ENCODE measurements at places on chromosomes 5 and 9. TPM values are rescaled to one million over a fixed set of nuclear protein-coding genes. Genes with fewer than 3 reads are reported as not detected.

GRCh38 chr9:16230731-16231130 is 639.7 kb downstream of the BNC2 start:
- H3K27me3 ChIP-seq, result 0 out of 3 replicates have a peak, but pooled peaks cover 5% of the 10 kb centered on the region
- no peaks in the 10 kb centered on the region for H3K4me1 ChIP-seq
- H3K36me3 ChIP-seq, result no peaks in the 10 kb centered on the region

GRCh38 chr5:109739741-109740728 is 50.3 kb downstream of the MAN2A1 start:
- H3K4me1 ChIP-seq, result peaks cover 12% of the 10 kb centered on the region
- no peak overlapping the region for H3K4me3 ChIP-seq
- H3K27ac ChIP-seq, result no peak overlapping the region
- DNase-seq, result no peak

- no peaks in the 10 kb centered on the region for H3K4me1 ChIP-seq
- H3K27me3 ChIP-seq, result no peaks in the 10 kb centered on the region
- H3K27ac ChIP-seq, result no peak overlapping the region
- DNase-seq, result no peak
- no peaks in the 10 kb centered on the region for H3K36me3 ChIP-seq
Observed at GRCh38 chr5:53123702-53124101, 14.1 kb upstream of the MOCS2 start.

GRCh38 chr5:96036301-96036700 is 74.7 kb upstream of the ELL2 start:
- no peaks in the 10 kb centered on the region for H3K36me3 ChIP-seq
- no peaks in the 10 kb centered on the region for H3K27me3 ChIP-seq
- peaks cover 19% of the 10 kb centered on the region for H3K4me1 ChIP-seq
- H3K27ac ChIP-seq, result no peak overlapping the region

GRCh38 chr9:21854594-21854993 is 52.2 kb downstream of the MTAP start:
- H3K27me3 ChIP-seq, result no peaks in the 10 kb centered on the region
- peaks cover 56% of the 10 kb centered on the region for H3K4me1 ChIP-seq
- H3K4me3 ChIP-seq, result no peak overlapping the region
- H3K36me3 ChIP-seq, result peaks cover 17% of the 10 kb centered on the region
- peak overlapping the region; percentile 55 for H3K27ac ChIP-seq
- peak; percentile 29 for DNase-seq

The MRRF gene
- 37.6 TPM for polyA plus RNA-seq

Measured in HepG2 (cell line).